ENCODE measurements at places on chromosomes 5 and 9.

DNA sequence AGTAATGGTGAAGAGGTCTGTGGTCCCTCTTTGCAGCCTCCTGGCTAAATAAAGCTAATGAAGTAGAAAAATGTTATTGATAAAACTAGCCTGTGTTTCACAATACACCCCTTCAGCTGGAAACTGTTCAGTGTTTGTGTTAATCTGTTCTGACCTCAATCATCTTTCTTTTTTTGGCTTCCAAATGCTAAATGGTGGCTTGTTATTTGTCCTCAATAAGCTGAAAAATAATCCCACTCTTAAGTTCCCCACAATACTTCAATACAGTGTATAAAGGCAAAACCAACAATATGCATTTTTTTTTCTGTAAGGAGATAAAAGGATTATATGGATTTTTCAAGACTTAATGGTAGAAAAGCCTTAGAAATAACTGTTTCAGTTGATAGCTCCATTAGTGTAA, 560.5 kb downstream of the TUSC1 start:
- no peak for DNase-seq

DNA sequence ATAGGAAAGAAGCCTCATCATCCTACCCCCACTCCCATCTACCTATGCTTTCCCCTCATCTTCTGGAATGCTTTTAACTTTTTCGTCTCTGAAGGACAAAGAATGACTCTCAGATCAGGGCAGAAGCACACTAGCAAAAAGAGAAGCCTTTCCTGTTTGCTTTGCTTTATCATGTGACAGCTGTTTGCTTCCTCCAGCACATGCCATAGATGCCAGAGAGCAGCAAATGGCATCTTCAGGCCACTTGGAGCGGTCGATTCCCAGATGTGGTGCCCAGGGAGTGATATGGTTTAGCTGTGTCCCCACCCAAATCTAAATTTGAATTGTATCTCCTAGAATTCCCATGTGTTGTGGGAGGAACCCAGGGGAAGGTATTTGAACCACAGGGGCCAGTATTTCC, 294.8 kb downstream of the GADD45G start:
- no peak for DNase-seq

DNA sequence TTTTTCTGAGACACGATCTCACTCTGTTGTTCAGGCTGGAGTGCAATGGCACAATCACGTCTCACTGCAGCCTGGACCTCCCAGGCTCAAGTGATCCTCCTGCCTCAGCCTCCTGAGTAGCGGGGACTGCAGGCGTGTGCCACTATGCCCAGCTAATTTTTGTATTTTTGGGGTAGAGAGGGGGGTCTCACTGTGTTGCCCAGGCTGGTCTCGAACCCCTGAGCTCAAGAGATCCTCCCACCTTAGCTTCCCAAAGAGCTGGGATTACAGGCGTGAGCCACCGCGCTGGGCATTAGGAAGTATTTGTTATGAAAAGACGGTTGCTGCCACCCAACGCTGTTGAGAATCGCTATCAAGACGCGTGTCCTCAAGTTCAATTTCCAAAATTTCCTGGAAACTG, 180.9 kb upstream of the TBCA start:
- no peak for DNase-seq

GRCh38 chr9:126151686-126152134, 174.9 kb upstream of the MVB12B start:
- no peak for DNase-seq

GRCh38 chr9:28747351-28747985, 1174.2 kb upstream of the C9orf72 start:
- DNase-seq = no peak

- no peak for DNase-seq
Observed at GRCh38 chr5:138955671-138956295, 80.6 kb upstream of the LRRTM2 start.

DNA sequence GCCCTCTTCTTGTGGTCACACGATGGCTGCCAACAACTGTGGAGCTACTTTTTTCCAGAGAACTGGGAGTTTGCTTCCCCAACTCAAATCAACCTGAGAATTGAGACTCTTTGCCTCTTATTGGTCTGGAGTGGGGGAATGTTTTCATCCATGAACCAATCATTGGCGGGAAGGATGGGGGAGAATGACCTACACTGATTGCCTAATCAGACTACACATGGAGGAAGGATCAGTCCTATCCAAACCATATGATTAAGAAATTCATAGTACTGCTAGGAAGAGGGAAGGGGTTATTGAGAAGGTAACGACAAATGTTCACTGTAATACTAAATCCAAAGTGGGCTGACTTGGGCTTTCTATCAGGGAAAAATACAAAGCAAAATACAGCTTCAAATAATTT, 7.9 kb upstream of the KIF2A start:
- no peak for DNase-seq

- DNase-seq = no peak
Observed at GRCh38 chr9:135501261-135502167, 1.0 kb downstream of the MRPS2 start.

Data from stimulated activated CD4-positive, alpha-beta T cell treated with anti-CD3 and anti-CD28 coated beads, Interleukin-4, amount 100 ng/mL, for 4 hours (primary cell).